ENCODE measurements at places on chromosomes 12 and 14. TPM values are rescaled to one million over a fixed set of nuclear protein-coding genes. Genes with fewer than 3 reads are reported as not detected.

CD163 gene
- 64.5 TPM for total RNA-seq

DNA sequence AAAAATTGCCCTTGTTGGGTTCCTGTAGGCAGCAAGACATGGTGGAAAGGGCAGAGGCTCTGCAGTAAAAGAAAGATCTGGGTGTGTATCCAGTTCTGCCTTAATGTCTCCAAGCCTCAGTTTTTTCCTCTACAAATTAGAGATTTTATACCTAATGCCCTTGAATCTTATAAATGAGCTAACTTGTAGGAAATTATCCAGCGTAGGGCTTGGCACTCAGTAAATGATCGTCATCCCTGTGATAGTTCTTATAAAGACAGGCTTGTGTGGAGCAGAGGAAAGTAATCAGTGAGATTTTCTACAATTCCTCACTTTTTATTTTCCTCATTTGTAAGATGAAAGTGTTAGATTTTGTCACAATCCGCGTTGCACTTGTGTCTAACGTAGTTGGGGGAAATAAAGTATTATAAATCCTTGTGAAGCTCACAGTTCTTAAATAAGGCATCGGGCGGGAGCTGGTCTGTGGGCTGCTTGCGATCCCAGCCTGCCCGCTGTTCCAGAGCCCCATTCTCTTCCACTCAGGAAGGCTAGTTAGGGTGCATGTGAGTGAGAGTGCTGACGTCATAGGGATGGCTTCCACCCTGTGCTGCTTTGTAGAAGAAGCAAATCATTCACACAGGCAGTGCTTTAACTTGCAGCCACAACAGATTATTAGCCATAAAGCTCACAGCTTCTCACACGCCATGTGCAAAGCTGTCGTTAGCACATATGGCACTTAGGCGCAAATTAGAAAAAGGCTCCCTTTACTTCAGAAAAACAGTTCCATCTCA, 87.6 kb downstream of the EML1 start:
- no peak for DNase-seq

- no peak for DNase-seq
Measured at GRCh38 chr12:39402922-39403321, 40.0 kb downstream of the KIF21A start.

- DNase-seq, result no peak
Measured at GRCh38 chr12:13433768-13434167, 237.2 kb downstream of the EMP1 start.
